ENCODE measurements at places on chromosomes 7 and 10.

DNA sequence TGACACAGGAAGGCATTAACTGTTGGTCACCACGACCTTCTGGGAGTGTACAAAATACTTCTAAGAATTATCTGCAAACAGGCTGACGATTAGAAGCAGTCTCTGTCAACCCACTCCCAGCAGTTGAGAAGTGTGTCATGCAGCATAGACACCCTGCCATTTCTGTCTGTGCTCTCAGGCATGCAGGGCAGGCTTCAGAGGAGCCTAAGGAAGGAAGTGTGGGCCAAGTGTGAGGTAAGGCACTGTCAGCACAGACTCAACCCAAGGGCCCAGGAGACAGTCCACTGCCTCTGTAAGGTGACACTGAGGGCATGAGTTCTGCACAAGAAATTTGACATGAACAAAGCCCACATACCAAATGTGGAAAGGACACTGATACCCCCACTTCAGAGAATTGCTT is 109.0 kb upstream of the VIPR2 start:
- H3K4me3 ChIP-seq = no peak overlapping the region
- H3K27me3 ChIP-seq = no peaks in the 10 kb centered on the region
- H3K4me1 ChIP-seq = no peaks in the 10 kb centered on the region

DNA sequence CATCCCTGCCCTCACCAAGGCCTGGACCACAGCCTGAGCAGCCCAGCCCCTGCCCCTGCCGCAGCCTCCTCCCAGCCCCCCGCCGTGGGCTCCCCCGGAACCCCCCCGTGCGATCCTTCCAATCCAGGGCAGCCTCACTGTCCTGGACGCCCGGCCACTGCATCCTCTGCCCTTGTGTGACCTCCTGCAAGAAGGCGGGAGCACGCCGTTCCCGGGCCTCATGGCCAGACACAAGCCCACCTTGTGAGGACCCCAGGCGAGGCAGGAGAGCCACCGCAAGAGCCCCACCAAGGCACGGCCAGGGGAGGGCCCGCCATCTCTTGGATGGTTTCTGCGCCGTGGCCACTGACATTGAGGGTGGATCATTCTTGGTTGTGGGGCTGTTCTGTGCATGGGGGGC is 7.8 kb upstream of the LFNG start:
- no peaks in the 10 kb centered on the region for H3K27me3 ChIP-seq
- H3K27ac ChIP-seq = no peak overlapping the region
- H3K36me3 ChIP-seq = no peaks in the 10 kb centered on the region
- DNase-seq = no peak
- peak overlapping the region; percentile 40 for H3K4me3 ChIP-seq
- peaks cover 12% of the 10 kb centered on the region for H3K4me1 ChIP-seq

- DNase-seq = peak; percentile 82
- H3K27ac ChIP-seq = peak overlapping the region; percentile 80
- peaks cover 51% of the 10 kb centered on the region for H3K4me1 ChIP-seq
- H3K4me3 ChIP-seq = peak overlapping the region; percentile 94
These were observed 1.7 kb downstream of the ZEB1 start for GRCh38 chr10:31320550-31321211.

DNA sequence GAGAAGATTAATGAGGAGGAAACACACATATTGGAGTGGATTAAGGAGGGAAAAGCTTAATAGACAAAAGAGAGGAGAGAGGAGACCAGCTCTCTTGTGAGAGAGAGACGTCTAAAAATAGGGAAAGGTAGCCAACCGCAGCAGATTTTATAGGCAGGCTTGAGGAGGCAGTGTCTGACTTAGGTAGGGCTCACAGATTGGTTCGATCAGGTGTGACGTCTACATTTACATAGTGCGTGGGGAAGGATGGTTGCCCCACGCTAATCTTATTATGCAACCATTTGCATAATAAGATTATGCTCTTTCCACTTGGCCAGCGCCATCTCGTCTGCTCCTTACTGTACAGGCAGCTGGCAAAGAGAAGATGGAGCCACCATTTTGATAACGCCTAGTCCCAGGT is 122.0 kb downstream of the MARCHF5 start:
- H3K27ac ChIP-seq = no peak overlapping the region
- H3K27me3 ChIP-seq = no peaks in the 10 kb centered on the region
- no peak overlapping the region for H3K4me3 ChIP-seq
- H3K36me3 ChIP-seq = no peaks in the 10 kb centered on the region

- no peak overlapping the region for H3K27ac ChIP-seq
- H3K27me3 ChIP-seq = no peaks in the 10 kb centered on the region
- no peaks in the 10 kb centered on the region for H3K4me1 ChIP-seq
- H3K36me3 ChIP-seq = no peaks in the 10 kb centered on the region
These were observed 186.2 kb downstream of the CXCL12 start for GRCh38 chr10:44198780-44199097.

DNA sequence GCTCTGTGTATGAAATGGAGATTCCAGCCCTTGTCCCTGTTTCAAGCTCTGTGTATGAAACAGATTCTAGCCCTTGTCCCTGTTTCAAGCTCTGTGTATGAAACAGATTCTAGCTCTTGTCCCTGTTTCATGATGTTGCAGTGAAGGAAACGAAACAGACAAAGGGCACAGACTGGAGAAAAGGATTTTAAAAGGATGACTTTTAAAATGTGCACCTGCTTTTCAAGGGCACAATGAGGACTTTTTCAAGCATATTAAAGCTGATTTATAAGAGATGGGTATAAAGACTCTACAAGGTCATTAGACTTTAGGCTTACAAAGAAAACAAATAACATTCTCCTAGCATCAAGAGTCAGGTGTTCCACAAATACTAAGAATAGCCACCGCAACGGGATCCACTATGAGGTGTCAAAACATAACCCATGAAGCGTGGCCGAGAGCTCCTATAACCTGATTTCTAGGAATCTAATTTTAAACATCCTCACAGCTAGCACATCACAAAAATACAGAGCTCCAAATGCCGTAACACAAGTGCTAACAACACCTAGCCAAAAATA is 29.0 kb downstream of the DIP2C start:
- no peak overlapping the region for H3K27ac ChIP-seq
- H3K27me3 ChIP-seq = no peaks in the 10 kb centered on the region
- H3K4me1 ChIP-seq = no peaks in the 10 kb centered on the region
- DNase-seq = no peak

- H3K4me3 ChIP-seq = no peak overlapping the region
- DNase-seq = no peak
- H3K36me3 ChIP-seq = peaks cover 10% of the 10 kb centered on the region
- H3K27me3 ChIP-seq = no peaks in the 10 kb centered on the region
- H3K27ac ChIP-seq = no peak overlapping the region
These were observed 9.9 kb downstream of the RHEB start for GRCh38 chr7:151509670-151510333.

DNA sequence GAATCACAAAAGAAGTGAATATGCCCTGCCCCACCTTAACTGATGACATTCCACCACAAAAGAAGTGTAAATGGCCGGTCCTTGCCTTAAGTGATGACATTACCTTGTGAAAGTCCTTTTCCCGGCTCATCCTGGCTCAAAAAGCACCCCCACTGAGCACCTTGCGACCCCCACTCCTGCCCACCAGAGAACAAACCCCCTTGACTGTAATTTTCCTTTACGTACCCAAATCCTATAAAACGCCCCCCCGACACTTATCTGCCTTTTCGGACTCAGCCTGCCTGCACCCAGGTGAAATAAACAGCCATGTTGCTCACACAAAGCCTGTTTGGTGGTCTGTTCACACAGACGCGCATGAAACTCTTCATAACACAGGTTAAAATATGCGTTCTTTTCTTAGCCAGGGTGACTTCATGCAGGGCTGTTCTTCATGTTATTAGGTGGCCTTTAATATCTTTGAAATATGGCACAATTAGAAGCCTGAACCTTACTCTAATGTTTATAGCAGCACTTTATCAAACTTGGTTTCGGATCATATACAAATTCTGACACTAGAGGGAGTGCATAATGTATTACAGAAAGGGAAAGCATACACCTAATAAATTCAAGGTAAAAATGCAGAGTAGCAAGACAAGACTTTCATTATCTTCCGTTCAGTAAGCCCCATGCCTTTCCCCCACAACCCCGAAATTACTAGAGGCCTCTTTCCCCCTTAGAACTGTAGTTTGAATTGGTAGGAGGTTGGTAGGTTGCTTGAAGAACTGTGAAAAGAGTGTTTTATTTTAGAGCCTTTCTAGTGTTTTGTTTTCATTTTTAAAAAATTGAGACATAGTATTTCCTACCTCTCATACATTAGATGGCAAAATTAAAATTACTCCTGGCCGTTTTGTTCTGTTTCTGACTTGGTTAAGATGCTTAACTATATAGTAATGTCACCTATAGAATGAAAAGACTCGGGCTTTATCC is 117.9 kb downstream of the NPY start:
- H3K4me1 ChIP-seq = peaks cover 10% of the 10 kb centered on the region
- no peaks in the 10 kb centered on the region for H3K36me3 ChIP-seq
- peak; percentile 68 for DNase-seq
- no peak overlapping the region for H3K4me3 ChIP-seq
- H3K27me3 ChIP-seq = no peaks in the 10 kb centered on the region
- no peak overlapping the region for H3K27ac ChIP-seq
